ENCODE measurements at places on chromosomes 12 and 14. TPM values are rescaled to one million over a fixed set of nuclear protein-coding genes. Genes with fewer than 3 reads are reported as not detected.

GRCh38 chr14:58593977-58594376, 43.8 kb upstream of the DACT1 start:
- H3K4me1 ChIP-seq = peaks cover 12% of the 10 kb centered on the region
- no peaks in the 10 kb centered on the region for H3K36me3 ChIP-seq
- peaks cover 17% of the 10 kb centered on the region for H3K27me3 ChIP-seq
- no peak overlapping the region for H3K27ac ChIP-seq
- no peak overlapping the region for H3K4me3 ChIP-seq
- no peak for DNase-seq

DNA sequence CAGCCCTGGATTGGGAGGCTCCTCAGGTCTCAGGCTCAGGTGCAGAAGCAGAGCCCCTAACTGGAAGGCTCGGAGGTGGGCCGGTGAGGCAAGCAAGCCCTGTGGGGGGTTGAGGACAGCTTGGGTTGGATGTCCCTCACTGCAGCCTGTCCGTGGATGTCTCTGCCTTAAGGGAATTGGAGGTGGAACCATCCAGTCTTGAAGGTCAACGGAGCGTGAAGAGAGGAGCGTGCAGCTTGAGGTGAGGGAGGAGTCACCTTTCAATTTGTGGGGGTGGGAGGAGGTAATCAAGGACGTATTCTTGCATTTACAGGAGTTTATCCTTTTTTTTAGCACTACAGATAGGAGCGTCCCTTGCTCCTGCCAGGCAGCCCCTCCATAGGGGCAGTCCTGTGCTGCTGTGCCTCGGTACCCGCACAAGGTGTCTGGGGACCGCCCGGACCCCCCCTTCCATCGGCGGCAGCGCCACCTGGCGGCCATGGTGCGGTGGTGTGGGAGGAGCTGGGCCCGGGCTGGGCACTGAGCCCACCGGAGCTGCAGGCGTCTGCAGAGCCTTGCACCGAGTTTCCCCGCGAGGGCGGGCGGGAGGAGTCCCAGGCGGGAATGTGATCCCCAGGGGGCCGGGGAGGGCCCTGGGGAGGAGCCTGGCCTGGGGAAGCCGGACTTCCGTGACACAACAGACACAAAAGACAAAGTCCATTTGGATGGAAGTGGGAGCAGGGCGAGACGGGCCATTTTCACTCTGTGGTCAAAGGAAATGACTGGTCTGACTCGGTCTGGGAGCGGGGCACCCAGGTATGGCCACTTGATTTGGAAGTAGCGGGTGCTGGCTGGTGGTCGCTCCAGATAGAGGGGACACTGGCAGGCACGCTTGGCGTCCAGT, 864 bp downstream of the DNAJC22 start:
- H3K27ac ChIP-seq = no peak overlapping the region
- H3K4me3 ChIP-seq = peak overlapping the region; percentile 59
- DNase-seq = peak; percentile 83
- peaks cover 34% of the 10 kb centered on the region for H3K4me1 ChIP-seq

- no peak overlapping the region for H3K4me3 ChIP-seq
- no peaks in the 10 kb centered on the region for H3K27me3 ChIP-seq
These were observed 74.0 kb downstream of the CLIP1 start for GRCh38 chr12:122348505-122348904.

DNA sequence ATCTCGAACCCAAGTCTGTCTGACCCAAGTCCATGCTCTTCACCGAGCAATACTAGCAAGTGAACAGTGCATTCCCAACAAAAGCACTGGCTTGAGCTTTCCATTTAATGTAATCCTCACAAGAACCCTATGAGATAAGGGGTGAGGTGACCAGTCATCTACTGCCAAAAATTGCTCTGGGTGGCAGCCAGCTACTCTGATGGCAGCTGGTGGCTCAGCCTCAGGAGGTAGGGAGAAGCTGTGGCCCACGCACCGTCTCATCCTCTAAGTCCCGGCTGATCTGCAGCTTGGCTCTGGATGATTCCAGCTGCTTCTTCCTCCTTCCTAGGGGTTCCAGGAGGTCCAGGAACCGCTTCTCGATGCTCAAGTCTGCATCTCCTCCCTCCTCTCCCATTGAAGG, 75.2 kb downstream of the PLEKHG3 start:
- no peaks in the 10 kb centered on the region for H3K27me3 ChIP-seq
- H3K27ac ChIP-seq = no peak overlapping the region
- no peak overlapping the region for H3K4me3 ChIP-seq
- no peaks in the 10 kb centered on the region for H3K4me1 ChIP-seq
- no peak for DNase-seq
- H3K36me3 ChIP-seq = no peaks in the 10 kb centered on the region

DNA sequence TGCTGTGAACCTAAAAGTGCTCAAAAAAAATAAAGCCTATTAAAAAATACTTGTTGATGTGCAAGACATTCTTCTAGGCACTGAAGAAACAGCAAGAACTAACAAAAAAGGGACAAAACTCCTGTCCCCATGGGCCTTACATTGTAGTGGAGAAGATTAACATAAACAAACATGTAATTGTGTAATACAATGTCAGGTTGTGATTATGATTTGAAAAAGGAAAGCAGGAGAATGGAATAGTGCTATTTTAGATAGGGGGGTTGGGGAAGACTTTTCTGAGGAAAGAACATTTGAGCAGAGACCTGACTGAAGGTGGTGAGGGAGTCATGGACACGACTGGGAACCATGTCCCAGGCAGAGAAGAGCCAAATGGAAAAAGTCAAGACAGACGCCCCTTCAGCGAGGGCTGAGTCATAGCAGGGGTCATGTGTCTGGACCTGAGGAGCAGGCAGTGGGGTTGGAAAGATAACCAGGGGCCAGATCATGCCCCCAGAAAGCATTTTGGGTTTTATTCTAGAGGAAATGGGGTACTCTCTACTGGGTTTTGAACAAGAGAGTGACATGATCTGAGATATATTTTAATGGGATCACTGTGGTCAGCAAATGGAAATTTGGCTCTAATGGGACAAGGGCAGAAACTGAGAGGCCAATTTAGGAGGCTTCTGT, 19.4 kb upstream of the IFNG start:
- H3K27ac ChIP-seq = peak overlapping the region; percentile 82
- H3K4me3 ChIP-seq = no peak overlapping the region
- peaks cover 12% of the 10 kb centered on the region for H3K36me3 ChIP-seq
- no peak for DNase-seq
- no peaks in the 10 kb centered on the region for H3K27me3 ChIP-seq

DNA sequence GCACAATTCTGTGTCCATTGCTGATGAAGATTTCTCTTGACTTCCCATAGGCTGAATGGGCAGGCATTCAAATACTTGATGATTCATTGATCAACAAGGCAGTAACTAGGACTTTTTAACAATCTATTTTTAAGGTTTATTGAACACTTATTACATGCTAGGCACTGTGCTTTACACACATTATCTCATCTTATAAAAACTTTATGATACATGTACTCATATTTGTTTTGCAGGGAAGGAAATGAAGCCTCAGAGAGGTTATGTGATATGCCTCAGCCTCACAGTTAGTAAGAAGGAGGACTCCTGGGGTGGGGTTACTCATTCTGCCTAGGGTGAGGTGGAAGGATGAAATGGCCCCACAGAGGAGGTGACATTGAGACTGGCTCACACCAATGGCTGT, 12.9 kb upstream of the EMP1 start:
- H3K27me3 ChIP-seq = peaks cover 6% of the 10 kb centered on the region
- peaks cover 19% of the 10 kb centered on the region for H3K4me1 ChIP-seq
- H3K4me3 ChIP-seq = no peak overlapping the region

GRCh38 chr14:101122237-101123141, 219.0 kb upstream of the RTL1 start:
- H3K36me3 ChIP-seq = no peaks in the 10 kb centered on the region
- H3K27me3 ChIP-seq = peaks cover 16% of the 10 kb centered on the region
- H3K27ac ChIP-seq = no peak overlapping the region

GRCh38 chr14:22803687-22803974, 11.6 kb downstream of the SLC7A7 start:
- no peak for DNase-seq
- H3K4me3 ChIP-seq = no peak overlapping the region
- peaks cover 13% of the 10 kb centered on the region for H3K27me3 ChIP-seq

GRCh38 chr12:86683568-86684304, 427.5 kb upstream of the MGAT4C start:
- no peak overlapping the region for H3K27ac ChIP-seq
- no peaks in the 10 kb centered on the region for H3K36me3 ChIP-seq
- H3K27me3 ChIP-seq = no peaks in the 10 kb centered on the region
- H3K4me1 ChIP-seq = no peaks in the 10 kb centered on the region
- H3K4me3 ChIP-seq = no peak overlapping the region

DNA sequence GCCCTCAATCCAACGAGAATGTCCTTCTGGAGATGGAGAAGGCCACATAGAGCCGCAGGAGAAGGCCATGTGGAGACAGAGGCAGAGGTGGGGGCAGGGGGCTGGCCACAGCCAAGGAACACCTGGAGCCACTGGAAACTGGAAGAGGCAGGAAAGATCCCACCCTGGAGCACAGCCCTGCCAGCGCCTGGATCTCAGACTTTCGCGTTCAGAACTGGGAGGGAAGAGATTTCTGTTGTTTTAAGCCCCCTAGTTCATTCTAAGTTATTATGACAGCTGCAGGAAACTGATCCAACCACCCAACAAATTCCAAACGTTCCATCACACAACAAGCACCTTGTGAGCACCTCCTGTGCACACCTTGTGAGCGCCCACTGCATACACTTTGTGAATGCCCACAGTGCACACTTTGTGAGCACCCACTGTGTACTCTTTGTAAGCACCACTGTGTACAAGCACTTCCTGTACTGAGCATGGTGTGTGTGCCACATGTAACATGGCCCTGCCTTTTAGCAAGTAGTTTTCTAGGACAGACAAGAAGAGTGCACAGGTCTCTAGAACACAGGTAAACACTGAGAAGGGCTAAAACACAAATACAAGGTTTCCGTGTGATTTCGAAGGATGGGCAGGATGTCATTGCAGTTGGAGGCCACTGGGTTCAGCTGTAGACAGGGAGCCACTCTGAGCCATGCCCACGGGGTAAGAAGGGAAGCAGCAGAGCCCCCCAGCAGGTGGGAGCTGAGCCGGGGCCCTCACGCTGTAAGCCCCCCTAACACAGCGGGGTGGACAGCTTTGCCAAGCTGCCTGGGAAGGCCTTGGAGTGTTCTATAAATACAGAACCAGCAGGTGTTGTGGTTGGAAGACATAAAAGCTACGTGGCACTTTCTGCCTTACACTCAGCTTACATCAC, 15.4 kb downstream of the RIMBP2 start:
- H3K36me3 ChIP-seq = no peaks in the 10 kb centered on the region
- no peak overlapping the region for H3K27ac ChIP-seq

DNA sequence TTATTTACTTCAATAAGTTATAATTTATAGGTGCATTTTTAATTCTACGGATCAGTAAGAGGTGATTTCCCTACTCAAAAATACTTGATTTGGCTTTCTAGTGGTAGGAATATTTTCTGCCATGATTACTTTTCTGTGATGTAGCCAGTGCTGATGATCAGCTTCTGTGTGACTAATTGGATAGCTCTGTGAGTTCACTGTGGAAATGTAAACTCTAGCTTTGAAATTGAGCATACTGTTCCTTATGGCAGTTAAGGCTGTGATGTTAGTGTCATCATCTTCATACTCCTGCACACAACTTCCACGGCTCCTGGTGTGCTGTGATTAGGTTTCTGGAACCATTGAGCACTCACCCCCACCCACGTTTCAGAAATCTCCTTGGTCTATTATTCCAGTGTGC, 48.2 kb downstream of the PLEKHA5 start:
- no peaks in the 10 kb centered on the region for H3K36me3 ChIP-seq
- H3K27me3 ChIP-seq = peaks cover 4% of the 10 kb centered on the region
- H3K27ac ChIP-seq = no peak overlapping the region
- DNase-seq = no peak
- H3K4me3 ChIP-seq = no peak overlapping the region
- no peaks in the 10 kb centered on the region for H3K4me1 ChIP-seq

GRCh38 chr14:102848830-102849525, 71.7 kb downstream of the TRAF3 start:
- no peak for DNase-seq
- no peak overlapping the region for H3K4me3 ChIP-seq
- H3K27ac ChIP-seq = no peak overlapping the region
- peaks cover 14% of the 10 kb centered on the region for H3K4me1 ChIP-seq

- no peak for DNase-seq
- no peaks in the 10 kb centered on the region for H3K36me3 ChIP-seq
- H3K4me3 ChIP-seq = no peak overlapping the region
- H3K4me1 ChIP-seq = no peaks in the 10 kb centered on the region
- H3K27ac ChIP-seq = no peak overlapping the region
- H3K27me3 ChIP-seq = no peaks in the 10 kb centered on the region
These were observed 122.5 kb upstream of the CNTN1 start for GRCh38 chr12:40569626-40570179.

DNA sequence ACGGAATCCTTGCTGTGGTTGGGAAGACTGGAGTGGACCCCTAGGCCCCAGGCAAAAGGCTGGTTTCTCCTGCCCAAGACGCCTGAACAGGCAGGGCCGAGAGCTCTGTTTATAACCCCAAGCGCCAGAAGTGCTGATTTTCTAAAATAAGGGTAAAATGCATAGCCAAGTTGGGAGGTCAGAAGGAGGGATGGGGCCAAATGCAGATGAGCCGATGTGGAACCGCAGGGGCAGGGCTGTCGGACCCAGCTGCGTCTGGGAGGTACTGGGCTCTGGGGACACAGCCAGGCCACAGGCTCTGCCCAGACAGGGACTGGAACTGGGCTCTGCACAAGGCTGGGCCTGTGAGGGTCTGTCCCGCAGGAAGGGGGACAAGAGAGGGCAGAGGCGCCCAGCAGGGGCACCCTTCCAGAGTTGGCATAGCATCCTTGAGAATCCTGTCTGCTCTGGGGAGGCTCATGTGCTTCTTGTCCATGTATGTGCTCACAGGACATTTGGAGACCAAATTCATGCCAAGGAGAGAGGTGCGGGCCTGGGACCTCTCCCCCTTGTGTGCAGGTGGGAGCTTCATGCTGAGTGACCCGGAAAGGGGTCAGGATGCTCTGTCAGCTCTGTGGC, 49.1 kb downstream of the JAG2 start:
- H3K4me1 ChIP-seq = no peaks in the 10 kb centered on the region
- H3K4me3 ChIP-seq = no peak overlapping the region
- H3K36me3 ChIP-seq = no peaks in the 10 kb centered on the region
- no peak for DNase-seq

GRCh38 chr14:37087520-37087919, 84.9 kb downstream of the SLC25A21 start:
- no peaks in the 10 kb centered on the region for H3K36me3 ChIP-seq
- no peak overlapping the region for H3K27ac ChIP-seq
- H3K4me3 ChIP-seq = no peak overlapping the region
- no peak for DNase-seq
- H3K27me3 ChIP-seq = no peaks in the 10 kb centered on the region
- no peaks in the 10 kb centered on the region for H3K4me1 ChIP-seq

- peaks cover 14% of the 10 kb centered on the region for H3K4me1 ChIP-seq
- peaks cover 6% of the 10 kb centered on the region for H3K36me3 ChIP-seq
- H3K4me3 ChIP-seq = no peak overlapping the region
- H3K27ac ChIP-seq = no peak overlapping the region
These were observed 3.8 kb upstream of the SIVA1 start for GRCh38 chr14:104749111-104749649.

- no peak for DNase-seq
- H3K4me3 ChIP-seq = no peak overlapping the region
- H3K27me3 ChIP-seq = peaks cover 31% of the 10 kb centered on the region
- H3K4me1 ChIP-seq = no peaks in the 10 kb centered on the region
- no peak overlapping the region for H3K27ac ChIP-seq
These were observed 55.0 kb downstream of the TMEM30B start for GRCh38 chr14:61226015-61226654.

The KRT7 gene
- total RNA-seq = 6.5 TPM

The HOXC9 gene
- total RNA-seq = not detected

The BRAP gene
- 23.0 TPM for total RNA-seq

The CDCA4 gene
- total RNA-seq = 89.7 TPM

The TSPAN19 gene
- total RNA-seq = not detected
